Tongue (tissue), 3 donors: ENCODE measurements at places on chromosomes 1 and 21.
A peak's percentile ranks its signal among the peaks of the same experiment; 100 is the strongest.

- peak; percentile 26 for DNase-seq
These were observed 41.6 kb downstream of the PCNX2 start for GRCh38 chr1:233253832-233254331.

- no peak for DNase-seq
These were observed 52.2 kb downstream of the NENF start for GRCh38 chr1:212484701-212485570.

- DNase-seq = no peak
These were observed 352.0 kb downstream of the HHIPL2 start for GRCh38 chr1:222195857-222196256.

DNA sequence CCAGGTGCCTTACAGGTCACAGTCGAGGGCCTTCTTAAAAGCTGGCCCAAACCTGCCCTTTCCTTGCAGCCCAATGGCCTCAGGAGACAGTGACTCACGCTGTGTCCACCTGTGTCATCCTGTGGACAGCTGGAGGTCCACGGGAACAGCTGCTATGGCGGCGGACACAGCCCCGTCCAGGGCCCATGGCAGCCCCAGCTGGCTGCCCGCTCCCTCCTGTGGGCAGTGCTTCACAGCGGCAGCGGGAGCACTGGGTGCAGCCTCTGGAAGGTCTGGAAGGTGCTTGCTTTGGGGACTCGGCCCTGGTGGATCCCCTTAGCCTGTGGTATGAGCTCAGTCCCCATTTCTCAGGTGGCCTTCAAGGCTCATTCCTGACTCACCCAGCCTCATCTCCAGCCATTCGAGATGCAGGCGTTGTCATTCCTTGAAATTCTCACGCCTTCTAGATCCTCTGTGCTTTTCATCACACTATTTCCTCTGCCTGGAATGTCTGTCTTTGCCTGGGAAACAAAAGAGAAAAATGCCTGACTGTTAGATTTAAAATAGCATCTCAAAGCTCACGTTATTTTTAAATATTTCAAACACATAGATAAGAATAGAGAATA is 86.8 kb downstream of the KIF26B start:
- no peak for DNase-seq

DNA sequence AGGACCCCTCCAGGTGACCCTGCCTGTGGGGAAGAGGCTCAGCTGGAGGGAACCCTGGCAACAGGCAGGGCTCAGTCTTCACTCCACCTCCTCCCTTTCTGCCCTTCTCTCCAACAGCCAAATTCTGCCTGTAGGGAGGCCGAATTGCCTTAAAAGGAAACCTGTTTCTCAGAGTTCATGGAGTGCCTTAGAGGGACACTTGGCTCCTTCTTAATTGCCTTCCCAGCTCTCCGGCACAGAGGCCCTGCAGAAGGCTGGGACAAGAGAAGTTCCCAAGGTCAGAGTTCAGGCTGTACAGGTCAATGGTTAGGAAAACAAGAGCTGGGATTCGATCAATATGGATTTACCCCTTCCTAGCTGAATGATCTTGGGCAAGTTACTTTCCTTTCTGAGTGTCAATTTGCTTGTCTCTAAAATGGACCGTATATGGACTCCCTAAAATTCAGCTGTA is 6.2 kb downstream of the CSRP1 start:
- no peak for DNase-seq

DNA sequence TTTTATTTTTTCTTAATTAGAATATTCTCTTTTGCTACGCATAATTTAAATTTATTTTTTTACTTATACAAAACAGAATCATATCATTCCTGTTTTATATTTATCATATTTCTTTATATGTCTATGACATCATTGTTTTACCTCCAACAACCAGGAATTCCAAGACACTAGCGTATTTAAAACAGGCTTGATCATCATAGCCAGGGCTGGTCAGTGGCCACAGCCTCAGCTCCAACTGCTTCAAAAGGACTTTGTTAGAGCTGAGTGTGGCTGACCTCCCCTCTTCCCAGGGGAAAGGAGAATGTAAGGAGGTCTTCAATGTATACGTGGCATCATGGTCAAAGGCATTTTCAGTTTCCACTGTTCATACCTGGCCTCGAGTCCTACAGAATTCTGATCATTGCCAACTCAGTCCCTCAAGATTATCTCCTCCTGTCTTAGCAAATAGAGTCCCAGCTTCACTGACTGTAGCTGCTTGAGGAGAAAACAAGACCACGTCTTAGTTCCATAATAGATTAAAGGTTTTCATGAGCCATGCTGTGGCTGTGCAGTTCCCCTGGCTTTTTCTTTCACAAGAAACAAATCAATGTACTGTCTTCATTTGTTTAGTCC is 444.0 kb downstream of the PTPRC start:
- no peak for DNase-seq

DNA sequence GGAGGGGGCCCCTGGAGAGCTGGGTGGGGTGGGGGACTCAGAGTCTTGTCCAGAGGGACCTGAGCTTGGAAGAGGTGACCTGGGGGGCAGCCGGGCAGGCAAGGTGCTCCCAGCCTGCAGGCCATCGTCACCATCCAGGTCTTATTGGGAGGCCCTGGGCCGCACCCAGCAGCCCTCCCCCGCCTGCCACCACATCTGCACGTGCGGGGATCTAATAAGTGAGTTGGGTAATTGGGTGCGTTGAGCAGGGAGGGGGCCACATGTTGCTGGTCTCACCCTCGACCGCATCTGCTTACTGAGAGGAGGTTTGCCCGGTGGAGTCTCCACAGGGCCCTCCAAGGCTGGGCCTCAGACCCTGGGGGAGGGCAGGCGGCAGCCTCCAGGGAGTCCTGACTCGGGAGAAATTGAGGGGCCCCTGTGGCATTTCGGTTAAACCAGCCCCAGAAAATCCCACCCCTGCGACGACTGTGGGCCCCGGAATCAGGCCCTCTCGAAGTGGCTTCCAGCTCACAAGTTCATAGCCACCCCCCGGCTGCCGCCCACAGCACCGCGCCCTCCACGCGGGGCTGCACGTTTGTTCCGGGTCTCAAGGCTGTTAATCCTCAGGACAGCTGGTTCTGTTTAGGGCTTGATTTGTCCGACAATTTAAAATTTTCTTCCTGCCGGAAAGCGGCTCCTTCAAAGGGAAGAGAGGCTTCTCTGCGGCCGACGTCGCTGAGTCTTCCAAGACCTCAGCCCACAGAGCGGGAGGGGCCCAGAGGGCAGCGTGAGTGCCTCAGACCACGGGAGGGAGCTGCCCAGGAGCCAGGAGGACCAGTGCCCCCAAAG is 14.7 kb upstream of the COL6A2 start:
- DNase-seq = peak; percentile 92

DNA sequence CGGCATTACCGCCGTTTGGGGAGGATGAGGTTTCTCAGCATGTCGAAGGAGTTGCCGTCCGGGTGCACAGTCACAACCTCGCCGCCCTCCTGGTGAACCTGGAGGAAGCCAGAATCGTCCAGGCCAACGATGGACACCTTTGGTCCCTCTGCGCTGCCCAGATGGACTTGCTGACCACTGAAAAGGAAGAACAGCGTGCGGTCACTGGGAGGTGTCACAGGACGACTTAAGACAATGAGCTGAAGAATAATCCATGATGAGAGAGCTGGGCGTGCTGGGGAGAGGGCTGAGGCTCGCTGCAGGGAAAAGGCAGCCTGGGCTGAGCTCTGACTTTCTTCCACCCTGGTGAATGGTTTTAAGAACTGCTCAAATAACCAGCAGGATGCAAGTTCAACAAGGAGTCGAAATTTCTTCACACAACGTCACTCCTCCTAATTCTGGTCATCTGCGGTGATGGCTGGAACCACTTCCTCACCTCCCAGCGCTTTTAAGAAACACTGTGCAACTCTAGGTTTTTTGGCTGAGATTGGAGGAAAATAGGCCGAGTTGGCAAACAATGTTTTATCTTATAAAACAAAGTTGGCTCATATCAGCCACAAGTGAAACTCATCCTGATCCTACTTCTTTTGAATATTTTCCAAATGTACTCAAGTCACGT is 55.5 kb downstream of the SIM2 start:
- DNase-seq = no peak

- DNase-seq = no peak
These were observed 312.2 kb downstream of the MATN1 start for GRCh38 chr1:30411206-30411605.

- no peak for DNase-seq
These were observed 9.4 kb upstream of the MNDA start for GRCh38 chr1:158821723-158822122.

GRCh38 chr1:177909416-177909815 is 60.4 kb downstream of the SEC16B start:
- no peak for DNase-seq

DNA sequence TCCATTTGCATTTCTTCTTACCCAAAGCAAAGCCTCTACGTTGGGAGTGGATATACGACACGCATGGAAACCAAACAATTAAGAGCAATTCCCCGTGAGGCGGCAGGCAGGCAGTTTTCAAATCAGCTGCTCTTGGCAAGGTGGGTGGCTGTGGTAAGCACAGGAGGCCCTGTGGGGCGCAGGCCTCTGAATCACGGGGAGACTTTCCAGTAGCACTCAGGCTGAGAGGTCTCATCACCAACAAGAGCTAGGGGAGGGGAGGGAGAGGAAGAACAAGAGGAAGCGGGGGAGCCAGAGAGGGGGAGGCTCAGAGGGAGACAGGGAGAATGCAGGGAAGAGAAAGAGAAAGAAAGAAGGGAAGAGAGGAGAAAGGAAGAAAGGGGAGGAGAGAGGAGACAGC is 56.4 kb downstream of the MT1HL1 start:
- no peak for DNase-seq

DNA sequence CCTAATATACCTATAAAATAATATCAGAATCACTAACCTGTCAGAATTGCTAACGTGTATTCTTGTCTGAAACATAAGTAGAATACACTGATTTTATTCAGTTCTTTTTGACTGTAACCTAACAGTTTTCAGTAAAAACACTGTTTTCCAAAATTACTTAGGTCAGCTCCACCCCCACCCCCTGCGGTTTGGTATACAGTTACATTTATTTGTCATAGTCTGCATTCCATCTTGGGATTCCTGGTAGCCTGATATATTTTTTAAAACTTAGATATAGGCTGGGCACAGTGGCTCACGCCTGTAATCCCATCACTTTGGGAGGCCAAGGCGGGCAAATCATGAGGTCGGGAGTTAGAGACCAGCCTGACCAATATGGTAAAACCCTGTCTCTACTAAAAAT is 19.8 kb upstream of the ABCD3 start:
- no peak for DNase-seq

- DNase-seq = peak; percentile 19
These were observed 5.2 kb downstream of the GJC2 start for GRCh38 chr1:228154670-228155571.

DNA sequence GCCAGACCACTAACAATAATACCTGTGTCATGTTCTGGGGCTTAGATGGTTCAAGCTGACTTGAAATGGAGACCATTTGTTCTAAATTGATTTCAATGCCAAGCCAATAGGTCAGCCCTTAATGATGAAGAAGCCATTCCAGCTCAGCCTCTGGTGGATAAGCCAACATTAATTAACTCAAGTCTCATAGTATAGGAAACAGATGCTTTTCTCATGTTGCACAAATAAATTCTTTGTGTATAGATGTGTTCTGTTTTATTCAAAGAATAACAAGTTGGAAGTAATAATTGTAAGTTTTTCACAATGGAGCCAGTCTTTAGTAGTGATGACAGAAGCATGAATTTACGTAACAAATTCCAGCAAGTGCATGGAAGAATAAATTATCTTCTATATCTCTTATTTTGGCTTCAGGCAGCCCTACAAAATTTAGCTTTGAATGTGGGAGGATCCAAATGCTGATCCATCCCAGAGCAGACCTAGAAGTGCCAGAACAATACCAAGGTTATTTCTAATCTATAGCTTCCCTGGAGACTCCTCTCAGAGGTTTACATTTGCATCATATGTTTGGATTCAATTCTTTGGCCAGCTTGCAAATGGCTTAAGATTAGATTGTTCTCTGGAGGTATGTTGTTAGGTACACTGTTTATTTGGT is 42.2 kb upstream of the C1orf105 start:
- DNase-seq = peak; percentile 83

- no peak for DNase-seq
These were observed 38.7 kb upstream of the CNTN2 start for GRCh38 chr1:205004351-205004750.

GRCh38 chr1:230793463-230793745 is 46.2 kb downstream of the CAPN9 start:
- no peak for DNase-seq

GRCh38 chr1:65069011-65069565 is 78.9 kb upstream of the AK4 start:
- DNase-seq = no peak

- no peak for DNase-seq
These were observed 333.8 kb upstream of the PTBP2 start for GRCh38 chr1:96387785-96388184.

DNA sequence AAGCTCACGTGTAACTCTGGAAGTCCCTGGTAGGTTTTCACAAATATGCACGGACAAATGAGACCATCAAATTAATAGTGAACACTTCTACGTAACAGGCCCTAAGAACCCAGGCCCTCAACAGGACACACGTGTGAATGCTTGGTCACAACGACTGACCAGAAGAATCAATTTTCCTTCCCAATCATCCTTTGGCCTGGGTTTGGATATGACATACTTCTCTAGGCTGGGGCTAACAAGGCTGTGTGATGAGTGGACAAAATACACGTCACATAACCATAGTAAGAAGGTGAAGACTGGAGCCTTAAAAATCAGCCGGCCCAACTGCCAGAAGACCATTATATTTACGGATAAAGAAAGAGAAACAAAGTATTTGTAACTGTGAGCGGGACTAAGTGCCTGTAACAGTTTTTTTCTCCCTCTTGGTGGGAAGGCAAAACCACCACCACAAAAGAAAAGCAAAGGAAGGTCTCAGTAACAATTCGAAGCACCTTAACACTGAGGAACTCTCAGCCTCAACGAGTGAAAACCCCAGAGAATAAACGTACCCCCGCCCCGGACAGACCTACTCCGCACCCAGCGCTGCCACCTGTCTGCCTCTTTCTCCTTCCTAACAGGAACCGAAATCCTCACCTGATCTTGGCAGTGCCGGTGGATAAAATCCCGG is 450 bp downstream of the SDE2 start:
- DNase-seq = peak; percentile 24

GRCh38 chr1:171112119-171112518 is 21.4 kb downstream of the FMO3 start:
- no peak for DNase-seq

DNA sequence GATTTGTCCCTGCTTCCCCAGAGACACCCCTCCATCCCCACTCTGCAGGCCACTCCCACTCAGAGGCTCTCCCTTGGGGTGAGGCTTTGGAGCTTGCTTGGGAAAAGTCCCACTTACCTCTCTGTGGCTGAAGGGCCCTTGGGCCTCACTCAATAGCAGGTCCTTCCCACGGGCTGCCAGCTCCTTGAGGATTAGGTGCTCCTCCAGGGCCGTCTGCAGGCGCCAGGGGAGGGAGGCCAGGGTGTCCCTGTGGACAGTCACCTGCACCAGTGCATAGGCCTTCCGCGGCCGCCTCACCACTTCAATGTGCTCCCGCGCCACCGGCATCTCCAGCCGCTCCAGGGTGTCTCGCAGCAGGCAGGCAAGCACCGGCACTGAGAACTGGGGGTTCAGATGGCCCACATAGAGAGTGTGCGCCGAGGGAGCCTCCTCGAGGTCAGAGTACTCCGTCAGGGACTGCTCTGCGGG is 1.4 kb downstream of the SLFNL1 start:
- no peak for DNase-seq

- no peak for DNase-seq
These were observed 655.6 kb upstream of the NEGR1 start for GRCh38 chr1:72937905-72938304.
